NCI-H1930 (cell line): ENCODE measurements at places on chromosomes 11 and 22.

GRCh38 chr22:50204571-50204970 lies 3.8 kb downstream of the SELENOO start:
- DNase-seq, result no peak

- no peak for DNase-seq
Measured at GRCh38 chr11:134517621-134518293, 105.7 kb upstream of the B3GAT1 start.

GRCh38 chr11:25981998-25982397 lies 349.9 kb upstream of the ANO3 start:
- DNase-seq, result peak; percentile 44

DNA sequence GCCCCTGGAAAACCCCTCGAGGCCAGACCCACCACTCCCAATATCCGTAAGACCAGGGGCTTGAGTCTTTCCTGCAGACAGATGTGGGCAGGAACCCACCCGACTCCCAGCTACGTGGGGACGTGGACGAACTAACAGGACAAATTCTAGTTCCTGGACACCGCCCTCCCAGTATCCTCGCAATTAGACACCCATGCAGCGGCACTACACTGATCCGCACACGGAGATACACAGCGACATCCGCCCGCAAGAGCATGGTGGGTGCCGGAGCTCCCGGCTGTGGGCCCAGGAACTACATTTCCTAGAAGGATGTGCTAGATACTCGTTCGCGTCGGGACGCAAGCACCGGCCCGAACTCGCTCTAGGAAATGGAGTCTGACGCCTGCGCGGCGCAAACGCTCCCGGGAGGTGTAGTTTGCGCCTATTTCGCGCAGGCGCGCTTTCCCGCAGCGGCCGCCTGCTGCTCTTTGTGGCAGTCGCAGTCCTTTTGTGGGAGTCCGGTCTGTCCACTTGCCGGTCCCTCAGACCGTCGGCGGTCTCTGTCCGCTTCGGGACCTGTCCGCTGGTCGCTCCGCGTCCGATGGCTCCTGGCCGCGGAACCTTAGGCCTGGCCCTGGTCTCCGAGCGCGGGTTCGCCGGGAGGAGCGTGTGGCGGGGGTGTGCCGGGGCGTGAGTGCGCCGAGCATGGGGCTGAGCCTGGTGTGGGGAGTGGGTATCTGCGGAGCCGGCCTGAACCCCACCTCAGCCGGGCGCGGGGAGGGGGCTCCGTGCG lies at the start of gene ZNF74:
ZNF74 (plus strand) TSS at position 447 of the 772 bp plus-strand sequence. CDS start 478 bp downstream, outside the sequence.
- DNase-seq, result peak; percentile 89

GRCh38 chr11:70688142-70688541 lies 289.8 kb downstream of the CTTN start:
- no peak for DNase-seq

DNA sequence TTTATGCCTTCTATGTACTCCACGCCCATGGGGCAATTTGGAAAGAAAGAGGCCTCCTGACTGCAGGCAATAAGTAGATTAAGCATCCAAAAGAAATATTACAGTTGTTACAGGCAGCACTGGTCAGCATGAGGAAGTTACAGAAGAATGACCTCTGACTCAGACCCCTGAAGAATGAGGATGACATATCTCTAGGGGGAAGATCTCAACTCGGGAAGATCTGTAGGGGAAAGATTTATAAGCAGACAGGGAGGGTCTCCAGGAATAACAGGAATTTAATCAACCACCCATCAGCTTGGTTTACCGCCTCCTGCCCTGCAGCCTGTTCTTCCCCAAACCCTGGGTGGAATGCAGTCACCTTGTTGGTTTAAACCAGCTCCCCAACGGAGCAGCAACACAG lies 58.0 kb downstream of the RCN1 start:
- DNase-seq, result no peak
